ENCODE measurements at places on chromosomes 13 and 19.

DNA sequence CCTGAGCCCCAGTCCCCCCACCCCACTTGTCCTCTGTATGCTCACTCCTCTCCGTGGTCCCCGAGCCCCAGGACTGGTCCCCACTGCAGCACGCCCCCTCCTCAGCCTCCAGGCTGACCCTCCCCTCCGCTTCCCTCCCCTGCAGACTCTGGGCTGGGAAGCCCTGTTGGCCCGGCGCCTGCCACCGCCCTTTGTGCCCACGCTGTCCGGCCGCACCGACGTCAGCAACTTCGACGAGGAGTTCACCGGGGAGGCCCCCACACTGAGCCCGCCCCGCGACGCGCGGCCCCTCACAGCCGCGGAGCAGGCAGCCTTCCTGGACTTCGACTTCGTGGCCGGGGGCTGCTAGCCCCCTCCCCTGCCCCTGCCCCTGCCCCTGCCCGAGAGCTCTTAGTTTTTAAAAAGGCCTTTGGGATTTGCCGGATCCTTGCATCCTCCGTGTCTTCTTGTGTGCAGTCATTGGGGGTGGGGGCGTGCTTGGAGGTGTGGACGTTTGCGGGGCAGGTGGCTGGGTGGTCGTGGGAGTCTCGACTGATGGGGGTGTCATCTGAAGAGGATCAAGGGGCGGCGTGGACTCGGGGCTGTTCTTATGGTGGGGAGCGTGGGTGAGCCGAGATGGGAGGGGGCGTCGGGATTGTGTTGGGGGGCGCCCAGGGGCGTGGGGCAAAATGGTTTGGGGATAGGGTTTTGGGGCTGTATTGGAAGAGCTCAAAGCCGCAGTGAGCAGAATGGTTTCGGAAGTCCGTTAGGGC, 3.5 kb downstream of the PTGER1 start:
- DNase-seq: no peak

- no peak for DNase-seq
These were observed 7.1 kb downstream of the RFC3 start for GRCh38 chr13:33825083-33825482.

GRCh38 chr13:25177636-25178035, 5.5 kb upstream of the AMER2 start:
- no peak for DNase-seq

DNA sequence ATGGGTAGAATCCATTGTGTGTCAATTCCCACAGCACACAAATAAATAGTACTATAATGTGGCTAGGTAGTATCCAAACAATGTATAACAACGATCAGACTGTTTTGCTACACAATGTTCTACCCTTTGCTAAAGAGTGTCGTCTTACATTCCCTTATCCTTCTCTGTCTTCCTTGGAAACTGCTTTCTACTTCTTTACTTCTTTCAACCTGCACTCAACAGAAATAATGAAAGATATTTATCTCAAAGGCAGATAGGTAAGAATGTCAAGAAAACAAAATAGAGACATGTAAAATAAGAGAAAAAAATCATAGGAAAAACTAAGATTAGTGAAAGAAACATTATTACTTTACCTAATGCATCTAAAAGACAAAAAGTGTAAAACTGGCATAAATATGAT, 814.7 kb downstream of the PCDH9 start:
- no peak for DNase-seq

DNA sequence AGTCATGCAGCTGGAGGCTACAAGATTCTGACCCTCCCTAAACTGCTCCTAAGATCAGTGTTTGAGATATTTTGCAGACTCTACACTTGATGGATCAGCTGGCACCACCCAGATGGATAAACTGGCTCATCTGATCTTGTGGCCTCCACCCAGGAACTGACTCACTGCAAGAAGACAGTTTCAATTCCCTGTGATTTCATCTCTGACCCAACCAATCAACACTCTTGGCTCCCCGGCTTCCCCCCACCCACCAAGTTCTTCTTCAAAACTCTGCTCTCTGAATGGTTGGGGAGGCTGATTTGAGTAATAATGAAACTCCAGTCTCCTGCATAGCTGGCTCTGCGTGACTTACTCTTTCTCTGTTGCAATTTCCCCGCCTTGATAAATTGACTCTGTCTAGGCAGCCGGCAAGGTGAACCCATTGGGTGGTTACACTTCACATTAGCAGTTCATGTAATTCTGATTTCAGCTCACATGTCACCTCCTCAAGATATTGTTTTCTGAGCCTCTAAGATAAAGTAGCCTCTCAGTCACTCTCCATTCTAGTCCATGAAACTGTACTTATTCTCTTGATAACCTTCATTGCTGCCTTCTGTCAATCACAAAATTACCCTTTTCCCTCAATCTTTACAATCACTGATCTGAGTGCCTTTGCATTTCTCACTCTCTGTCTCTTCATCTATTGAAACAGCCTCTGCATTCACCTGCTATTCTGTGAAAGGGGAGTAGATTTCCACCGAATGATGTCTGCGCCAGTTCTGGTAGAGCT, 9.9 kb upstream of the FPR3 start:
- DNase-seq: peak; percentile 15

GRCh38 chr19:4454747-4455718, 2.6 kb downstream of the UBXN6 start:
- no peak for DNase-seq

- DNase-seq: no peak
These were observed 28.3 kb downstream of the CNMD start for GRCh38 chr13:52711286-52711685.

GRCh38 chr13:79070343-79070974, 335.6 kb downstream of the RBM26 start:
- DNase-seq: no peak

- DNase-seq: no peak
These were observed 63.2 kb downstream of the RAB20 start for GRCh38 chr13:110498327-110498726.

GRCh38 chr19:4208385-4209094, 20.8 kb upstream of the EBI3 start:
- DNase-seq: peak; percentile 48

DNA sequence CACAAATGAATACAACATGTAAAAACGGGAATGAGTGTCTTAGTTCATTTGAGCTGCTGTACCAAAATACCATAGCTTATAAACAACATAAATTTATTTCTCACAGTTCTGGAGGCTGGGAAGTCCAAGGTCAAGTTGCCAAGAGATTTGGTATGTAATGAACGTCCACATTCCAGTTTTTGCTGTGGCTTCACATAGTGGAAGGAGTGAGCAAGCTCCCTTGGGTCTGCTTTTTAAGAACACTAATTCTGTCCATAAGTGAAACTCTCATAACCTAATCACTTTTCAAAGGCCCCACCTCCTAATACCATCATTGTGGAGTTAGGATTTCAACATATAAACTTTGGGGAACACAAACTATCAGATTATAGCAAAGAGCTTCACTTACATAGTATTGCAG, 1189.6 kb downstream of the PCDH9 start:
- no peak for DNase-seq

- peak; percentile 85 for DNase-seq
These were observed 2.7 kb upstream of the SNAPC2 start for GRCh38 chr19:7917267-7918061.

DNA sequence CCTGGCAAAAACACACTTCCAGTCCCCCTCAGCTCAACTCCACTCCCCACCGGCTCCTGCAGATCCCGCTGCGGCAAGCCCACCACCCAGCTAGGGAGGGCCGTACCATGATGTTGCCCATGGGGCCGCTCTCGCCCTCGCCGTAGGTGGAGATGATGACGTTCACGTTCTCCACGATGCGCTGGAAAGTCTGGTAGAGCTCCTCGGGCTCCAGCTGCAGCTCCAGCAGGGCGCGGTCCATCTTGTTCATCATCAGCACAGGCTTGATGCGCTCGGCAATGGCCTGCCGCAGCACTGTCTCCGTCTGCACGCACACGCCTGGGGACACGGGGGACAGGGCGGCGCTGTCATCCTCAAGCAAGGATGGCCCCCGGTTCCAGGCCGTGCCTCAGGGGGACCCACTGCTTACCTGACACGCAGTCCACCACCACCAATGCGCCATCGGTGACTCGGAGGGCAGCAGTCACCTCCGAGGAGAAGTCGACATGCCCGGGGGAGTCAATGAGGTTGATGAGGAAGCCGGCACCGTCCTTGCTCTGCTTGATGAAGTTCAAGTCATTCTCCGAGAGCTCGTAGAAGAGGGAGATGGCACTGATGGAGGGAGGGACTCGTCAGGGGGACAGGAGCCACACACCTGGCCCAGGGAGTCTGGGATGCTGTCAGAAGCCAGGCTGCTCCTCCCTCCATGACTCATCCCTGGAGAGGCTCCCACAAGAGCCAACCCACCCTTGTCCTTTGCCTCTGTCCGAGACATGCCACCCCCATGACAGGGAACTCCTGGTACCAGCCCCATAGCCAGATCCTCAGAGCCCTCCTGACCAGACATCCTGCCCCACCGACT, 2.3 kb downstream of the EEF2 start:
- DNase-seq: no peak

GRCh38 chr19:20247016-20247683, 80.1 kb downstream of the ZNF486 start:
- DNase-seq: no peak

DNA sequence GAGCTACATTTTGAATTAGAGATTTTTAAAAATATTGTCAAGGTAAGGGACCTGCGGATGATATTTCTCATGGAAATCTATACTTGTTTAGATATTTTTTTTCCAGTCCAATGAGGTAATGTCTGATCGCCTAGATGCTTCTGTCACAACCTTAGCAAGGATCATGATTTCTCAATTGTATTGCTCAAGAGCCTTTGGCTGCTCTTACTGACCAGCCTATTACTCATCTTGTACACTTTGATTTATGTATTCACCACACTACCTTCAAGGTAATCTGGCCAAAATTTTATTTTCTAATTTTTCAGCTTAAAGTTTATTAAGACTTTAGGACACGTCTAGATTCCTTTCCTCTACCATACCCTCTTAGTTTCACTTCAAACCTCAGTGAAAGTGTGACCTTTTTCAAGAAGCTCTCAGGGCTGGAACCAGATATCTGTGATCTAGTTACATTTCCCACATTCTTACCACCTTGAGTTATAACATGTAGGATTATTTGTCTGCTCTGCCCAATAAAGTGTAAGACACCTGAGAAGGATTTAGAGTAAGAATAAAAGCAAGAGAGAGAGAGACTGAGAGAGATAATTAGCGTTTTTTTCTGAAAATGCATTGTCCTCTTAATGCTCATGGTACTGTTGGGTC, 197.1 kb downstream of the ITGBL1 start:
- no peak for DNase-seq

GRCh38 chr13:97140611-97141010, 81.5 kb upstream of the MBNL2 start:
- no peak for DNase-seq

- peak; percentile 26 for DNase-seq
These were observed 355.2 kb downstream of the KCNRG start for GRCh38 chr13:50370303-50370950.

DNA sequence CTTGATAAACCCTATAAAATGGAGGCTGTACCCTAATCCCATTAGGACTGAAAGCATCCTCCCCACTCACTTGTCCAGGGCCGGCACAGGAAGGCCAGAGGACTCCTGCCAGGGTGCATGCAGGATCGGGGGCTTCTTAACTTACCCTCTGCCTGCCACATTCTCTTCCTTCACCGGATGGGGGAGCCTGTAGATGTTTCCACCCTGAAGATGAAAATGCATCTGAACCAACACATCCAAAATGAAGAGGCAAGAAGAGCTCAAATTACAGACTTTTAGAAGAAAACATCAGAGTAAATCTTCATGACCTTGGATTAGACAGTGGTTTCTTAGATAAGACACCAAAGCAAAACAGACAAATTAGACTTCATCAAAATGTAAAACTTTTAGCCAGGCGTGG, 25.9 kb upstream of the NAPA start:
- DNase-seq: no peak

GRCh38 chr19:42366673-42367072, 23.4 kb downstream of the CNFN start:
- no peak for DNase-seq

- no peak for DNase-seq
These were observed 133.0 kb downstream of the RBM26 start for GRCh38 chr13:79273045-79273444.

- no peak for DNase-seq
These were observed 15.7 kb downstream of the PNPLA6 start for GRCh38 chr19:7550987-7551761.

DNA sequence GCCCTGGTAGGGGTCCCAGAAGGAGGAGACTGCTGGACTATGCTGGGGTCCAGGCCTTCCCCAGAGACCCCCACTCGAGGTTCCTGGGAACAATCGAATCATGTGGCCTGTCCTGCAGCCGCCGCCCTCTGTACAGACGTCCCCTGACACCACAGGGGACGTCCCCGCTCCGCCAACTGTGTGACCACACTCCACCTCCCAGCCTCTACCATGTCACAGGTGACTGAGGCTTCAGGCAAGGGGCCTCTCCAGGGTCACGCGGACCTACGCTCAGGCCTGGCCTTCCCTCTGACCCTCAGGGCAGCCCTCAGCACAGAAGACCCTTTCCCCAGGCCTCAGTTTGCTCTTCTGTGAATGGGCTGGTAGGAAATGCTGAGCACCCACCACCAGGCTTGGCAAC, 13.1 kb upstream of the TMEM161A start:
- DNase-seq: no peak

- no peak for DNase-seq
These were observed 39.1 kb upstream of the ANKRD10 start for GRCh38 chr13:110953833-110954532.

GRCh38 chr19:11164879-11165406, 9.4 kb upstream of the SPC24 start:
- no peak for DNase-seq

DNA sequence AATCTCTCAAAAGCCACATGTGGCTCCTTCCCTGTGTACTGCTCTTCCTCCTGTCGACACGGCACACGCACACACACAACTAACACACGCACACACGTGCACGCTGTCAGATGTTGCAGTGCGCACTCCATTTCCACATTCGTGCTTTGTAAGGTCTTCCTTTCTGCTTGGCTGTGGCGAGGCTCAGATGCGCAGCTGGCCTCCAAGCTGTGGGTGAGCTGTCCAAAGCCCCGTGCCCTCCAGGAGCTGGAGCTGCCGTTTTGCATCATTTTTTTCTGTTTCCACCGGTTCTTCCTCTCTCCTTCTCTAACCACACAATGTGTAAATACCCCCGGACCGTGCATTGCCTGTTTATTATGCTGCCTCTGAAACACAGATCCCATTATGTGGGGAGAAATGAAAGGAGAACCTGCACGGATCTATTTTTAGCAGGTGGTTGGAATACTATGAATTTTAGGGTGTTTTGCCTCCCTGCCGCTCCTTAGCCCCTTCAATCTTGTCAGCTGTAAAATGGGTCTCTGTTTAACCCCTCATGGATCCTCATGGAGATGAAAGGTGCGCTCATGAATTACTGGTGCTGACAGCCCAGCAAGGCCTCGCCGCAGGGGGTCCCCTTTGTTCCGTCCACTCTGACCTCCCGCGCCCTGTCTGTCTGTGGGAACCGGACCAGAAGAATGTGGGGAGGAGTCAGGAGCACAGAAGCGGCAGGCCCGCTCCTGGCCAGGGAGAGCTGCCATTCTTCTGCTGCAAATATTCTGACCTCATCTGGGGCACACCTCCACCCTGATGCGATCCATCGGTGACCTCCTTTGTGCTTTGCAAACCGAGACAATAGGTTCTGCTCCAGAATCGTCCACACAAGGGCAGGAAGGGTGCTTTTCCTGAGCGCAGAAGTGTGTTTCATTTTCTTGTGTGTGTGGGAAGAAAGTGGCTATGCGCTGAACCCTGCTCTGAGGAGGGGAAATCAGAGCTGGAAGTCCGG, 137.7 kb downstream of the SOX1 start:
- DNase-seq: no peak

All from RPMI8226 (cell line).